ENCODE measurements at places on chromosomes 12 and 14.

- DNase-seq = no peak
These were observed 90.6 kb upstream of the AMN1 start for GRCh38 chr12:31819427-31819826.

GRCh38 chr14:20907214-20907613 is 16.0 kb downstream of the RNASE3 start:
- no peak for DNase-seq

DNA sequence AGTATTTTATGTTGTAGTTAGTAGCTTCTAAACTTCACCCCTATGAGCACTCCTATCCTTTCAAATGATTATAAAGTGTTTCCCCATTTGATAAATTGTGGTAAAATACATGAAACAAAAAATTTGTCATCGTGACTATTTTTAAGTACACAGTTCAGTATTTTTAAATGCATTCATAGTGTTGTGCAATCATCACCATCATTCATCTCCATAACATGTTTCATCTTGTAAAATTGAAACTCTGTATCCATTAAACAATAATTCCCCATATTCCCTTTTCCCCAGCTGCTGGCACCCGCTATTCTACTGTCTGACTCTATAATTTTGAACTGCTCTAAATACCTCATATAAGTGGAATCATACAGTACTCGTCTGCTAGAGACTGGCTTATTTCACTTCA is 52.5 kb downstream of the ATP23 start:
- no peak for DNase-seq

DNA sequence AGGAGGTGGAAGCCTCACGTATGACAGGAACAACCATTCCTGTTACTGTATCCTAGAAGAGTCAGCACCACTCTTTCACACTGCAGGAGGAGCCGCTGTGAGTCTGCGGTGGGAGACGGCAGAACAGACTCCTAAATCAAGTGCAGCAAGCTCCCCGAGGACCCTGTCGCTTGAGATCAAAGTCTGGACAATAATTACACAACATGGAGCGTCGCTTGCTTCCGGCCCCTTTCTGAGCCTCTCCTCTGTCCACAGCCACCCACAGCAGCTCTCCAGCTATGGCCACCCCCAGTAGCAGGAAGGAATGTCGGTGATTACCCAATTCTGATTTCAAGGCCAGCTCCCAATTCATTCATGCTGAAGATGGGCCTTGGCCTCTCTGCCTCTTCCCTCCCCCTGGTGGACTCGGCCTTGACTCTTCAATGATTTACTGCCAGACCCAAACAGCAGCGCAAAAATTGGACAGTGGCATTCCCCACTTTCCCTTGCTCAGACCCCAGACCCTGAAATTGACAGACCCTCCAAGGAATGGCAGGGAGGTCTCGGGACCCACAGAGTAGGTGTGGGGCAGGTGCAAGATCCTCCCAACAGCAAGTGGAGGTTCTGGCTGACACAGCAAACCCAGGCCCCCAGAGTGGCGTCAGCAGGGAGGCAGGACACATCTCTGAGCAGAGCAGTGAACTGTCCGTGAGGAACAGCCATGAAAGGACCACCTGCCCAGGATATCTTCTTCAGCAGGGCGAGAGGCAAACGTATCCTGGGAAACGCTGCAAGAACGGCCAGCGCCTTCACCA is 272.7 kb upstream of the DIO3 start:
- DNase-seq = no peak

- DNase-seq = no peak
These were observed 194.4 kb downstream of the EFCAB11 start for GRCh38 chr14:89760086-89760485.

DNA sequence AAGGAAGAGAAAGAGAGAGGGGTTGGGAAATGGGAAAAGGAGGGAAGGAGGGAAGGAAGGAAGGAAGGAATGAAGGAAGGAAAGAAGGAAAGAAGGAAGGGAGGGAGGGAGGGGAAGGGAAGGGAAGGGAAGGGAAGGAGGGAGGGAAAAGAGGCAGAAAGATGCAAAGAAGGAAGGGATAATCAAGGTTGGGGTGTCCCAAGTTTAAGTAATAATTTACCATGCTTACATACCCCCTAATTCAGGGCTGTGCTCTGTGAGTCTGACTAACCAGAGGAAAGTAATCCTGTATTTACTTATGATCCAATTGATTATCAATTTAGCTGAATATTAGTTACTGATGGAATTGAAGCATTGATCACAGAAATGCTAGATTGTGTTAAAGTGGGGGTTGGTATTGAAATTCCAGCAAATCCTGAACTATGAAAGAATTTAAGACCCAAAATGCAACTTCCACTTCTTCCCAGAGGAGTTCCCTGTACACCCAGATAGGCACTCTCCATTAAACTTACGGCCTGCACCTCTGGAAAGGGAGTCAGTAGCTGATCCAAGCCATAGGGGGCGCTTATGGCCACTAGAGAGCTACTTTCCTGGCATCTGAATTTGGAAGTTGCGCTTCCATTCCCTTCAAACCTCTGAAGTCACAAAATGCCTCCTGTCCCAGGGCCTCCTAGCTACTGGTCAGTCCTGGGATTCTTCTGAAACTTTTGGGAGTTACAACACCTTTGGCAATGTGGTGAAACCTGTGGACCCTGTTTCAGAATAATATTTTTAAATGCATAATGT is 162.7 kb upstream of the PWP1 start:
- no peak for DNase-seq

DNA sequence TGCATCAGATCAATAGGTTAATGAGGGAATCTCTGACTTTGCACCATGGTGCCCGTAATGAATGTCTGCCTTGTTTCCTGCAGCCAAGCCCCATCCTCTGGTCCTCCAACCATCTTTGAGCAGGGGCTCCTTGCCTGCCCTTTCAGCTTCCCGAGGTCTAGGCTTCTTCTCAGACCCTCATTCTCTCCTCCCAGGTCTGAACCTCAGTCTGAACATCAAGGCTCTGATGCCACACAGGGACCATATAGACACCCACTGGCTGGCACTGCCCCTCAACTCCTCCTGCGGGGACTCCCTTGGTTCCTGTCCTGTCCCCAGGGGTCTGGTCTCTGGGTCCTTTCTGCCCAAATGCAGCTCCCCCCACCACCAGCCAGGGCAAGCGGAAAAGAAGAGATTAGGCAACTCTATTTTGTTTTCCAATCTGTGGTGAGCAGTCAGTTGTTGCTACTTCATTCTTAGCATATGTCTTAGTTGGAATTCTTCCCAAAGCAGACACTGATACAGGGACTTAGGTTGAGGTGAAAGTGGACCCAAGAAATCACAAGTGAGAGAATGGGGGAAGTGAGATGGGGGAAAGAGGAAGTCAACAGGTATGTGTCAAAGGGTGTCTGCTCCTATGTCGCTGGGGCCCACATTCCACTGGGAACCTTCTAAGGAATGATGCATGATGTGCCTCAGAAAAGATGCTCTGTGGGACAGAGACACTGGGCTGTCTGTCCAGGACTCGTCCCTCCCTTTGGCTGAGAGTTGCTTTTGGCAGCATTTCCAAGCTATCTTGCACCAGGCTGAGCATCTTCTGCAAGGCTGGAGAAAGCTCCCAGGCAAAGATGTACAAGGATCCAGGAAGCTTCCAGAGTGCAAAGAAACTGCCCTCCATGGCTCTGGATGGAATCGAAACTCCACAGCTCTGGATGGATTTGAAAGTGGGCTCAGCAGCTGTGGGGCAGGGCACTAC is 1096.5 kb upstream of the TMEM132C start:
- no peak for DNase-seq
